CD4-positive, alpha-beta T cell treated with Interleukin-17A for 1 hour (primary cell): ENCODE measurements at places on chromosomes 1 and 21.

GRCh38 chr1:180940445-180940844 is 27.7 kb downstream of the KIAA1614 start:
- DNase-seq: no peak

DNA sequence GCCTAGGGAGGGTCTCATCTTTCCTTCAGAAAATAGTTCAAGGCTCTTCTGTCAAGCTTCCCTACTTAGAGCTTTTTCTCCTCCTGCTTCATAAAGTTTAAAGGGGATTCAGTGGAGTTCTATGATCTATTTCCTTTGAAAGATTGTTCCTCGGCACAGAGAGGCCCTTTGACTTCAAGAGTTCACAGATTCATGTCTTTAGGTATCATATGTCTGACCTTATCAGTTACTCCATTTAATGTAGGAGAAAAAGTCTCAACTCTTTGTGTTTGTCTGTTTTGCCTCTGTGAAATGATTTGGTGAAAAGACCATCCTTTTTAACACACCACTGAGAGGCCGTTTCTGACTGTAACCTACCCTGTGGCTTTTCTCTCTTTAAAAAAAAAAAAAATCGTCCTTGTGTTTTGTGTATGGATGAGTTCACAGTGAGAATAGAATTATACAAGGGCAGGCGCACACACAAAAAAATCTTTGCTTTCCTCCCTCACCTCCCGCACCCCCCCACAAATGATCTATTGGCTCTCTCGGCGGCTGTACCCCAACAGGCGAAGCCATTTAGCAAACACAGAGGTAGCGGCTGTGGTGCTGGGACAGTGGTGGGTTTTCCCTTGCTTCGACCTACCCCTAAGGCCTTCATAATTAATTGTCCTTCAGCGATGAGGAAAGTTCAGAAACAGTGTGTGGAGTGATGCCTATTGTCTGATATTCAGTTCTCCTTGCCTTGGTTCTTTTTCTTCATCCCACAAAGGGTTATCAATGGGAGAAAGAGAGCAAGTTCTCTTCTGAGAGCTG is 29.6 kb downstream of the PROX1 start:
- DNase-seq: no peak

DNA sequence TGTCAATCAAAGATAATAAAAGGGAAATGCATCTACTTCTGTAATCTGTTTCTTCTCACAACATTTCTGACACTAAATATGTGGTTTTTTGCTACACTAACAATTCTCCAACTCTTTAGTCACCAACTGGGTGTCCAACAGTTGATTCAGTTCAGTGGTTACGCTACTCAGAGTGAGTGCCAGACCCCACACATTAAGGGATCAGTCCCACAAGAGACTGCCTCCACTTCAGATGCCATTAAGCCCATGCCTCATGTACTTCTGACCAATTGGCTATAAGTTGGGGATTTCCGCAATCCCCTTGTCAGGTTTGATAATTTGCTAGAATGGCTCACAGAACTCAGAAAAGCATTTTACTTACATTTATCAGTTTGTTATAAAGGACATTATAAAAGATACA is 28.4 kb downstream of the RNF2 start:
- no peak for DNase-seq

DNA sequence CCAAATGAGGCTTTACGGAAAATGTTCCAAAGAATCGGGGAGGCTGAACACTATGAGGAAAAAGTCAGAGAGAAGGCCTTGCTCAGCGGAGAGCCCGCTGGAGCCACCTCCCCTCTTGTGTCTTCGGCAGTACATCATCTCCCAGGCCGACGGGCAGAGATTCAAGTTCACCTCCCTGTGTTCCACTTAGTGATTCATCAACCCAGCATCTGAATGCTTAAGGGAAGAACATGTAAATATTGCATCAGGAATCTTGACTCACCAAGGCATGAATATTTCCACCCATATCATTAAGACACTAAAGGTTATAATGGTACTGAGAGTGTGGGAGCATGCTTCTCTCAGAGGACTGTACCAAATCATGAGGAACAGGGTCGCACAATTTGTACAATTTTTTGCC is 172.5 kb downstream of the ST6GALNAC5 start:
- no peak for DNase-seq

DNA sequence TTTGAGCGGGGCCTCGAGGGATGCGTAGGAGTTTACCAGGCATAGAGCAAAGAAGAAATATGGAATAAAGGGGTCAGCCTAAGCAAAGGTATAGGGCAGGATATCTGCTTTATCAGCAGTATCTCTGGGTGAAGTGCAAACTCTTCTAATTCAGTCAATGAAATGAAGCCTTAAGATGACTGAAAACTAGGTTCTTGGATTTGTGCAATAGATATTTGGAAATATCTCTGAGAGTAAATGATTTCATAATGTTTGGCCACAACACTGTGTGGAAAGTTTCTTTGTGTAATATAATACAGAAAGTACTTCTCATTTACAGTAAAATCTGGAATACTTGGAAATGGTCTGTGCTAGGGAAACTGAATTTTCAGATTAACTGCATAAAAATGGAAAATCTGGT is 26.1 kb downstream of the KCNJ15 start:
- no peak for DNase-seq

DNA sequence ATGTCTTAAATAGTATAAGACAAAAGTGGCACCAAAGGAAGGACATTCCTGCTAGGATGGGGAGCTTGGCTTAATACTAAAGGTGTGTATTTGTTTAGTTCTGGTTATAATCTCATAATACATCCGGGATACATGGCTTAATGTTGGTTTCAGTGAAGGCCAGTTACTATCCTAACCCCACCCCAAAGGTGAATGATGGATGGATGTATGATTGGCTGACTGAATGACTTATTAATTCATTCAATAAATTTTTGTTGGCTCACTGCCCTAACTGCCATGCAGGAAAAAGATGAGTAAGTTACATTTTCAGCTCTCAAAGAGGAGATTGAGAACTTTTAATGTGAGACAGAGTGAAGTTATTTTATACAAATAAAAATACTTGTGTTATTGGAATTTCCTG is 52.2 kb downstream of the PHACTR4 start:
- DNase-seq: no peak
